ENCODE measurements at places on chromosomes 6 and 20.
A peak's percentile ranks its signal among the peaks of the same experiment; 100 is the strongest.

GRCh38 chr6:21753241-21754108 lies 159.9 kb downstream of the SOX4 start:
- no peak for DNase-seq

DNA sequence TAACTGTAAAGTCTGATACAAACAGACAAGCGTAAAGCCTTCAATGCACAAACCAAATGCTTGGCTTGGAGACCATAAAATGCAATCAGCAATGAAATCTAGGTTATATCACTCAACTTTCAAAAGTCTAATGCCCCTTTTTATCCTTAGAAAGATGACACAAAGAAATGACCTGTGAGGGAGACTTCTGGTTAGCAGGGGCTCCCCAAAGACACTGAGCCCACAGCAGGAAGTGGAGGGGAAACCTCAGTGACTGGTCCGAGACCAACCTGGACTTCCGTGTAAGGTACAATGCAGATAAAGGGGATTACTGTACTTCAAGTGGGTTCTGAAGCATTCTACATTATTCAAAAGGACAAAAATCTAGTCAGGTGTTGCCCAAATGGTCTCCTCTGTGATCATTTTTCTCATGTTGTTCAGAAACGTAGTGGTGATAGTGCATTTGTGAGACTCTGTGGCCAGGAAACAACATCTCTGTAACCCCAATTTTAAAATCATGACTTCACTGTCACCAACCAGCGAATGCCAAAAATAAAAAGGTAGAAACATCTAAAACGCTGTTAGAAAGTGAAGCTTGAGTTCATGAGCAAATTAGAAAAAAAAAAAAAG lies 88.2 kb downstream of the HIVEP2 start:
- no peak for DNase-seq

DNA sequence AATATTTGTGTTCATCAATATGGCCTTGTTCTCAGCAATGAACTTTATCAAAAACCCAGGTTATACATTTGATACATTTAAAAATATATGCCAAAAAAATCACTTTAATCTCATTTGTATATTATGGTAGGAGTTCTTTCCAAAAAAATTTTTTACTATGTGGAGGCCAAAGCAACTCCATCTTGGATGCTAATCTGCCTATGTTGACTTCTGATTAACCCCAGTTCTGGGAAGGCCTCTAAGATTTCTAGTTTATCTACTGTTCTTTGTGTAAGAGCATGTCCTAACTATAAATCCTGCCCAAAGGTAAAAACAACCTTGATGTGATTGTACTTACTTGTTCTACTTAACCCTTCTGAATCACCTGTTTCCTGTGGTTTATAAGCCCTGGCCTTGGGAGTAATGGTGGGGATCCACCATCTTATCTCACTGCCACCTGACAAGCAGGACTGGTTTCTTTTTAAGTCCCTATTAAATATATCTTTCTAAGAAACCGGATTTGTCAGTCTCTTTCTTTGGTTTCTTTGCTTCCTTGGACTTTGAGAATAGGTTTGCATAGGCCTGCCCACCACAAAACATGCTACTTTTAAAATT lies 46.7 kb downstream of the RNGTT start:
- no peak for DNase-seq

- no peak for DNase-seq
Measured at GRCh38 chr20:57417830-57418780, 26.9 kb downstream of the RBM38 start.

DNA sequence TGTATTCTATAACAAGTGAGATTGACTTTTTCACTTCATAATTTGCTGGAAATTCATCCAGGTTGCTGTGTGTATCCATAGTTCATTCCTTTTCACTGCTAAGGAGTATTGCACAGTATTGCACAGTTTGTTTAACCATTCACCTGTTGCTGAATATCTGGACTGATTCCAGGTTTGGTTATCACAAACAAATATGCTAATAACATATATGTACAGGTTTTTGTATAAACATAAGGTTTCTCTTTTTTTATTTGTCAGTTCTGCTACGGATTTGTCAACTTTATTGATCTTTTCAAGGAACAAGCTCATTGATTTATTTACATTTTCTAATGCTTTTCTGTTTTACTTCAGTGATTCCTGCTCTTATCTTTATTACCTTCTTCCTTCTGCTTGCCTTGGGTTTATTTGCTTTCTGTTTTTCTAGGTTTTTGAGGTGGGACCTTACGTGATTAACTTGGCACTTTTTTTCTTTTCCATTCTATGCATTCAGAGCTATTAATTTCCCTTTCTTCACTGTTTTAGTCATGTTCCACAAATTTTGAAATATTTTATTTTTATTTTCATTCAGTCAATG lies 117.0 kb upstream of the OGFRL1 start:
- no peak for DNase-seq

DNA sequence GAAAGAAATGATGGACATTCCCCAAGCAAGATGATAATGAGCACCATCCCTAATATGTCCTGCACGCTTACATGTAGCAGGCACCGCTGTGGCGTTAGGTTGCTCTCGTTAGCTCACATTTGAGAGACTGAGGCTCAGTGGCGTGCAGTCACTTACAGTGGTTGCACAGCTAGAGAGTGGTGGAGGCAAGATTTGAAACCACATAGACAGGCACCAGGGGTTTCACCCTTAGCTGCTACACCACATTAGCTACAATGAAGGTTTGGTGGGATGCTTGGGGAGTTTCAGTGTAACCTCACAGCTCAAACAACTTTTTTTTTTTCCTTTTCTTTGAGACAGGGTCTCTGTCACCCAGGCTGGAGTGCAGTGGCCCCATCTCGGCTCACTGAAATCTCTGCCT lies 3.7 kb downstream of the COX4I2 start:
- DNase-seq = no peak

GRCh38 chr20:4112481-4113421 lies 97.4 kb upstream of the RNF24 start:
- DNase-seq = no peak

GRCh38 chr20:58447511-58448391 lies 58.7 kb downstream of the VAPB start:
- no peak for DNase-seq

GRCh38 chr6:137552146-137552545 lies 58.0 kb upstream of the OLIG3 start:
- no peak for DNase-seq

GRCh38 chr20:17721802-17722486 lies 22.2 kb downstream of the BANF2 start:
- no peak for DNase-seq

- no peak for DNase-seq
Measured at GRCh38 chr6:150692604-150693003, 92.9 kb downstream of the PLEKHG1 start.

GRCh38 chr6:156879186-156879585 lies 102.0 kb downstream of the ARID1B start:
- no peak for DNase-seq

DNA sequence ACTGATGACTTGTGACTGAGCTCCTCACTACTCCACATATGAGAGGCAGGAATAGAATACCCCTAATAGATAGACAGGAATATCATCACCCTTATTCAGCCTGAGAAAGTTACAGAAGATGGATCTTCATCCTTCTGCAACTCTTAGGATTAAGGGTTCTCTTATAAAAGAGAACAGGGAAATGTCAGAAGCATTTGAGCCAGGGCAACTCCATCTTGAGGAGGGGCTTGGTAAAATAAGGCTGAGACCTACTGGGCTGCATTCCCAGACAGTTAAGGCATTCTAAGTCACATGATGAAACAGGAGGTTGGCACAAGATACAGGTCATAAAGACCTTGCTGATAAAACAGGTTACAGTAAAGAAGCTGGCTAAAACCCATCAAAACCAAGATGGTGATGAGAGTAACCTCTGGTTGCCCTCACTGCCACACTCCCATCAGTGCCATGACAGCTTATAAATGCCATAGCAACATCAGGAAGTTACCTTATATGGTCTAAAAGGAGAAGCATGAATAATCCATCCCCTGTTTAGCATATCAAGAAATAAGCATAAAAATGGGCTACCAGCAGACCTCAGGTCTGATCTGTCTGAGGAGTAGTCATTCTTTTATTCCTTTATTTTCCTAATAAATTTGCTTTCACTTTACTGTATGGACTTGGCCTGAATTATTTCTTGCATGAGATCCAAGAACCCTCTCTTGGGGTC lies 97.9 kb downstream of the PLG start:
- DNase-seq = no peak

DNA sequence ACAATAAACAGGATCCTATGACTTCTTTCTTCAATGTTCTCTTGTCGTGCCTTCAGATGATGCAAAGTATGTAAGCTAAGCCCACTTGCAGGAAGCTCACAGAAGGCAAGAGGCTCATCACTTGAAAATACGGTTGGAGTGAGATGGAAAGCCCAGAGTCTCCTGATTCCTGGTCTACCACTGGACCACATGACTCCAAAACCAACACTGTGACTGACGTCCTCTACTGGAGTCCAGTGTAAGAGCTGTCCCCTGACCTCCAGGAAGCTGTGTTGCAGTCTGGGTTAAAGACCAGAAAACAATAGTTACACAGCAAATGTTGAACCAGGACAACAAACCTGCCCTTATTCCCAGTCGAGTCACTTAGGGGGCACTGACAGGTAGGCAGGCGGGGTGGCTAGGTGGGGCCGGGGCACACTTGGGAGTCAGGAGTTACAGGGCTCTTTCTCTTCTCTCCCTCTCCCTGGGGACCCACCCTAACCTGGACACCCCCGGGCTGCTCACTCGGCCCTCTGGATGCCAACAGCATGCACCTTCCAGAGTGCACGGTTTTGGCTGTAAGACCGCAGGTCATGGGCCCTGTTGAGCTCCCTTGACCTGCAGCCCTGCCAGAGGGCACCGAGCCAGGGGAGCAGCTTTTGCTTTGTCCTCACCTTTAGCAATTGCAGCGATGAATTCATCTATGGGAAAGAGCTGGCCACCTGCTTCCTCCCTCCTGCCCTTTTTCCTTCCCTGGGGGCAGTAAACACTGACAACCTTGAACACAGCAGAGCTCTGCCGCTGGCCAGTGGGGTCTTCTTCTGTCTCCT lies 7.4 kb downstream of the PCK1 start:
- no peak for DNase-seq

DNA sequence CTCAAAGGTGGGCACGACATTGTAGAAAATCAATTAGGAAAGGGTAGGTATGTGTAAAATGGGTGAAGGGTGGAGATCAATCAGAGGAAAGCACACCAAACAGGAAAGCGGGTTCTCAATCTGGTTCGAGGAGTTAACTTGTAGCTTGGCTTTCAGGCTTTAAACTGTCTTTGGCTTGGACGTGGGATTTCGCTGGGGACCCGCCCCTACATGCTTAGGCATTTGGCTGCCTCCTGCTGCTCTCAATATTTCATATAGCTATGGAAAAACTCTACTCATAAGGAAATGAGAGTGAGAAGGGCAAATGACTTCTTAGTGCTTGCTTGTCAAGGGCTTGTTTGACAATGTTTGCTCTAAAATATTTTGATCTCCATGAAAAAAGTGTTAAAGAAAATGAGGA lies 38.1 kb upstream of the PDE7B start:
- DNase-seq = no peak

- no peak for DNase-seq
Measured at GRCh38 chr20:58818586-58819285, 32.0 kb downstream of the GNAS-AS1 start.

GRCh38 chr6:137677709-137678108 lies 183.5 kb upstream of the OLIG3 start:
- DNase-seq = no peak

- no peak for DNase-seq
Measured at GRCh38 chr20:49825521-49826033, 12.9 kb downstream of the SLC9A8 start.

GRCh38 chr20:48096957-48097890 lies 311.9 kb upstream of the SULF2 start:
- no peak for DNase-seq

DNA sequence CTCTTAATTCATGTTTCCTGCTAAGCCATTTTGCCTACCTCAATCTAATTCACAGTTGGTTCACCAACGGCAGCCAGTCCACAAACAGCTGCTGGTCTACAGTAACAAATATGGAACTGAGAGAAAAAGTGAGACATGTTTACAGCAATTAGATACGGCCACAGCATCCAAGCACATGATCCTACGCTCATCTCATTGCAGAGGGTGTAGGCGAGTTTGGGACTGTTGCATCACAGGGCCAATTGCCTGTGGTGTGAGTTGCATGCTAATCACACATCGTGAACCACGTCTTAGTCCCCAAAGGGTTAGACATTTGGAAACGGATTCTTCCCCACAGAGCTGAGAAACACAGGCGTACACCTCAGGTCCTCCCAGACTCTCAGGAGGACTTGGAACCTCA lies 166.9 kb downstream of the EYA2 start:
- DNase-seq = no peak

GRCh38 chr6:14732844-14733757 lies 512.8 kb upstream of the JARID2 start:
- no peak for DNase-seq

GRCh38 chr20:35311409-35311808 lies 19.2 kb upstream of the FAM83C start:
- no peak for DNase-seq

DNA sequence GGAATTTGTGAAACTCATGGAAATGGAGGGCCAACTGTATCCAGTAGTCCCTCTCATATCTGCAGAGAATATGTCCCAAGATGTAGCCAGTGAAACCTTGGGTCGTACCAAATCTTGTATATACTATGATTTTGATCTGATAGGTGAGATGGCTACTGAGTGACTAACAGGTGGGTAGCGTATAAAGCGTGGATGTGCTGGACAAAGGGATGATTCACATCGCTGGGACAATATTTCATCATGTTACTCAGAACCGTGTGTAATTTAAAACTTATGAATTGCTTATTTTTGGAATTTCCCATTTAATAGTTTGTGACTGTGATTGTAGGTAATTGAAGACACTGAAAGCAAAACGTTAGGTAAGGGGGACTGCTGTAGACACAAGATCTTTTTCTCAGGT lies 144.1 kb downstream of the SMAP1 start:
- DNase-seq = no peak

DNA sequence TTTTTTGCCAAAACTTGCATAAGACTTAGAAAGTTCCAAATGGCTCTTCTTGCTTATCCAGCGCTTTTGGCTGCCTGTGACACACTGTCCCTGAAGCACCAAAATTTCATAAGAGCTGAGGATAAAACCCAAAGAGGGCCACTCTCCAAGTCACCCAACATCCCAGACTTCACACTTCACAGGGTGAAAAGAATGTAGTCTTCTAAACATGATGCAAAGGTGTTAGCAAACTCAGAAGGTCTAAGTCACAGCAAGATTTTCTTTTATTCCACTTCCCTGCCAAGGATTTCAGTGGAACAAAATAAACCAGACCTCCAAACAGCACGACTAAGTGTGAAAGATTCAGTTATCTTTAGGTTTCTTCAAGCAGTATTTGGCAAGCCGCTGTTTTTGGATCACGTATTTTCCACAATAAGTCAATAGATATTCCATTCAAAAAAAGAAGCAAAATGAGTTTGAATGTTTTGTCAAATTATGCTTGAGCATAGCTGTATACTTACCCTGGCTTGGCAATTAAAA lies 44.6 kb upstream of the CD93 start:
- DNase-seq = no peak

- DNase-seq = peak; percentile 91
Measured at GRCh38 chr6:71420693-71421328, 132.2 kb downstream of the OGFRL1 start.

GRCh38 chr20:3577366-3577765 lies 85.8 kb downstream of the GFRA4 start:
- no peak for DNase-seq

Measured in cerebellar nuclear complex (tissue), 1 donor.